GM19239 (cell line): ENCODE measurements at places on chromosomes 12 and 14.

GRCh38 chr12:12724421-12725085, 7.4 kb downstream of the CDKN1B start:
- no peak for DNase-seq

DNA sequence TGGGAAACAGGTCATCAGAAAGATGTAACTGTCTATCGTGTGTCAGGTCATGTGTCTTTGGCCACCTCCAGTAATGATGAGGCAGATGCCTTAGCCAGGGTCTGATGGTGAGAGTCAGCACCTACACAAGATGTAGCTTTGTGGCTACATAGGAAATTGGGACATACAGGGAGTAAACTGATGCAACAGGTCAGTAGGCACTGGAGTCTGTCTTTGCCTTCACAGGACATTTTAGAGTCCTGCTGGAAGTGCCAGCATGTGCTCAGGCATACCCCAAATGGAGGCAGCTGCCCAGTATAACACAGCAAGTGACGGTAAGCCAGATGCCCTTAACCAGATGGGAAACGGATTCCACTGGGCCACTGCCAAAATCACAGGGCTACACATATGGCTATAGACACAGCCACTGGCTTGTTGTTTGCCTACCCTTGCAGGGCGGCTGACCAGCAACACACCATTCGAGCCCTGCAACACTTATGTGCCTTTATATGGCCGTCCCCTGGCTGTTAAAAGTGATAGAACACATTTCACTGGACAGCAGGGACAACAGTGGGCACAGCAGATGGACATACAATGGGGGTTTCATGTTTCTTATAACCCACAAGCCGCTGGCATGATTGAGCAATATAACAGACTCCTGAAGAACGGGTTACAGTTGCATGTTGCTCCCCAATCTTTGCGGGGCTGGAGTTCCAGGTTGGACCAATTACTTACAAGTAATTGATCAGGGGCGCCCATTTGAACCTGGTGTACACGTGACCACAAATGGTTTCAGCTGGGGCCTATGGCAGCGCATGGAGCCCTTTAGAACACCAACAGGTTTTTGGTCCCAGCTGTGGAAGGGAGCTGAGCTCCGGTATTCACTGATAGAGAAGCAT, 12.9 kb upstream of the RNASE12 start:
- no peak for DNase-seq

GRCh38 chr12:98373025-98373554, 142.3 kb upstream of the TMPO start:
- DNase-seq: no peak

GRCh38 chr12:69431591-69432222, 38.5 kb upstream of the FRS2 start:
- DNase-seq: no peak

GRCh38 chr12:66296176-66296683, 6.1 kb upstream of the HELB start:
- no peak for DNase-seq

- no peak for DNase-seq
These were observed 6.2 kb upstream of the KRT84 start for GRCh38 chr12:52391618-52392002.

GRCh38 chr12:67107751-67108269, 161.3 kb upstream of the CAND1 start:
- no peak for DNase-seq

GRCh38 chr12:66035288-66035966, 95.1 kb downstream of the LLPH start:
- DNase-seq: no peak

DNA sequence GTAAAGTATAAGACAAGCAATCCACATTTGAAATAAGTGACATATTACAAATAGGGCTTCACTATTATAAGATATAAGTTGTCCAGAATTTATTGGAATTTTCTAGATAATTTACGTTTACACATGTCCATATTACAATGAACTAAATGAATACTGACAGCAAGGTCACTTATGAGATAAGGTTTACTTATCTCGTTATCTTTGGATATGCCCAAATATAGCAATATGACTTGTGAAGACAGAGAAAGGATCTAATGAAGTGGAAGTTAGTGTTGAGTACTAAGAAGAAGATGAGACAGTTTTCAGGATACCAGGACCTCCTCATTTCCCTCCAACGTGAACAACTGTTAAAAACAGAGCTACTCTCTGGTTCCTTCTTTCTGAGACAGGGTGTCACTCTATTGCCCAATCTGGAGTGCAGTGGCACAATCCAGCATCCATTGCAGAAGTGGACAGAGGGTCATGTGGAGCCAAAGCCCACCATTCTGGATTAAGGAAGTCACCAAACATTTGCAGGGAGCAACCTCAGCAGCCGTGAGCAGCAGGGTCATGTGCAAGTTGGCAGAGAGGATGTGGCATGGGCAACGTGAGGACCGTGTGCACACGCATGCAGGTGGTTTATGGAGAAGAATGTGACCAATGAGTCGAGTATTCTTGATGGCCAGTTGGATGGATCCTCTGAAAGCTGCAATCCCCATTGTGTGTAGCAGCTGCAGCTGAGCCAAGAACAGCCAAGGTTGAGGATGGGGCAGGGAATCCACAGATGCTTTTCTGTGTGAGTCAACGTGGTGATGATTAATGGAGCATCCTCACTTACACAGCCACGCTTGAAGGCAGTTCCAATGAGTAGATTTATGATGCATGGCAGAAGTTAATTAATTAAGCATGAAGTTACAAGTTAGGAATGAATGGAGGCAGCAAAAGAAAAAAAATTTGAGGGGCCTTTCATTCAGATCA, 111.0 kb downstream of the BICD1 start:
- no peak for DNase-seq

- DNase-seq: no peak
These were observed 186.5 kb downstream of the CHST11 start for GRCh38 chr12:104643093-104643818.

DNA sequence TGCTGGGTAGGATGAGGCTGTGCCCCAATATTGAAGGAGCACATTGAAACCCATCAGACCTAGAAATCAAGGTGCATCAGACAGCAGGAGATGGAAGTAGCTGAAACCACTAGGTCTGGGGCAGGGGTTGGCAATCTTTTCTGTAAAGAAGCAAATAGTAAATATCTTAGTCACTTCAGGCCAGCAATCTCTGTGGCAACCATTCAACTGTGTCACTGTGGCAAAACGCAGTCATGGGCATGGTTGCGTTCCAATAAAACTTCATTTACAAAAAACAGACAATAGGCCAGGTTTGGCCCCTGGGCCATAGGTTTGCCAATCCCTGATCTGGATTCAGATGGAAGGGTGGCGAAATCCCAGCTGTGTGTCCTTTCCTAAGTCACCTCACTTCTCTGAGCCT, 397.3 kb downstream of the MED13L start:
- DNase-seq: no peak

DNA sequence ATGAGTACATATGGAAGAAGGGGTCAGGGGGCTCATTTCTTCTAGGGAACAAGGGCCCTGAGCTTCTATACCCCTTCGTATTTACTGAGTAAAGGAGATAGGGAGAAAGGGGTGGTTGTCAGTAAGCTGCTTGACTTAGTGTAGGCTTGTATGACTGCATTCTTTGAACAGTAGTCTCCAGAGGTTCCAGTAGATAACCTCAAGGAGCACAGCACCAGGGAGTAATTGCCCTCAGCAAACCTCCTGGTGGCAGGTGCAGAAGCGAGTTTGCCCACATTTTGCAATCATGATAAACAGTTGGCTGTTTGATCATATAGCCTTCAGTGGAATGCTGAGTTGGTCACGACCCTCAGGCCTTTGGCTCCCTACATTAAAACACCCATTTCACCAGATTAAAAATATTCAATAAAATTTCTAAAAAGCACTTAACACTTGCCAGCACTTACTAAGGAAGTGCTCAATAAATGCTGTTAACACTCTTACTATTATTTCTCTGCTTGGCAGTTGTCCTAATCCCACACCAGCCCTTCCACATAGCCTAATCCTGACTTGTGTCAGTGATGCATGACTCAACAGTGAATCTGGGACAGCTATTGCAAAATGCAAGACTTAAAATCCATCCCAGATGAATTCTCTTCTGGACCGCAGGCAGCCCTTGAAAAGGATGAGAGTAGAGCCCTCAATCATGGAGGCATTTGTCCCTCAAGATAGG, 3.7 kb upstream of the DHRS4L2 start:
- no peak for DNase-seq

GRCh38 chr14:97185186-97185585, 388.0 kb downstream of the VRK1 start:
- no peak for DNase-seq

DNA sequence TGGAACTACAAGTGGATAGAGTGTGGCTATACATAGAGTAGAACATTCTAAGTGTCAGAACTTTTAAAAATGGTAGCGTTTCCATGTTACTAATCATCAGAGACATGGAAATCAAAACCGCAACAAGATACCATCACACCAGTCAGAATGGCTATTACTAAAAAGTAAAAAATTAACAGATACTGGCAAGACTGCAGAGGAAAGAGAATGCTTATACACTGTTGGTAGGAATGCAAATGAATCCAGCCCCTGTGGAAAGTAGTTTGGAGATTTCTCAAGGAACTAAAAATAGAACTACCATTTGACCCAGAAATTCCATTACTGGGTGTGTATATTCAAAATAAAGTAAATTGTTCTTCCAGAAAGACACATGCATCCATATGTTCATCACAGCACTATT, 518.6 kb downstream of the NELL2 start:
- DNase-seq: no peak

DNA sequence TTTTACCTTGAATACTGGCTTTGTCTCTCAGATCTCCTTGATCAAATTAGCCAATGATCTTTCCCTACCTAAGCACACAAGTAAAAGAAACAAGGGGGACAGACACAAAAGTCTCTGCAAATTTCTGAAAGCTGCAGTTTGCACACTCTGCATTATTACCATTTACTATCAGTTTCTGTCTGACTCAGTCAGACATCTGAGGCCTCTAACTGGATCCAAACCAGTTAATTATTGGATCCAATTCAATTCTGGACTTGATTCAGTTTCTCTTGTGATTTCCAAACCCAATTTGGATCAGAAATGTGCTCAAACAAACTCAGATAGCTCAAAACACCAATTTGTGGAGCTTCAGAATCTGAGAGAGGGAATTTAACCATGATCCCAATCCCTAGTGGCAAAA, 16.6 kb downstream of the SSTR1 start:
- no peak for DNase-seq

- no peak for DNase-seq
These were observed 41.2 kb downstream of the CORO1C start for GRCh38 chr12:108690191-108690518.

- DNase-seq: no peak
These were observed 4.6 kb upstream of the LRP1-AS start for GRCh38 chr12:57151741-57152630.

DNA sequence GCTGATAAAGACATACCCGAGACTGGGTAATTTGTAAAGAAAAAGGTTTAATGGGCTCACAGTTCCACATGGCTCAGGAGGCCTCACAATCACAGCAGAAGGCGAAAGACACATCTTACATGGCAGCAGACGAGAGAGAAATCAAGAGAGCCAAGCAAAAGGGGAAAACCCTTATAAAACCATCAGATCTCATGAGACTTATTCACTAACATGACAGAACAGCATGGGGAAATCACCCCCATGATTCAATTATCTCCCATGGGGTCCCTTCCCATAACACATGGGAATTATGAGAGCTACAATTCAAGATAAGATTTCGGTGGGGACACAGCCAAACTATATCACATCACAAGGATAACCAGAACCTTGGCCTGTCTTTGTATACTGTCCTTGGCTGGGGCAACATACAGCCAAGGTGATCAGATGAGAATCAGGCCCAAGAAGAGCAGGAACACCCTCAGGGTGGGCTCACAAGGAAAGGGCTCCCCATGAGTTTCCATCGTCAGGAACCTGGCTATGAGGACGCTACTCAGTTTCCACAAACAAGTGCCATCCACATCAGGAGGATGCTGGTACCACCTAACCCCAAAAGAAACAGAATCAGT, 152.7 kb downstream of the FOXN3 start:
- no peak for DNase-seq

DNA sequence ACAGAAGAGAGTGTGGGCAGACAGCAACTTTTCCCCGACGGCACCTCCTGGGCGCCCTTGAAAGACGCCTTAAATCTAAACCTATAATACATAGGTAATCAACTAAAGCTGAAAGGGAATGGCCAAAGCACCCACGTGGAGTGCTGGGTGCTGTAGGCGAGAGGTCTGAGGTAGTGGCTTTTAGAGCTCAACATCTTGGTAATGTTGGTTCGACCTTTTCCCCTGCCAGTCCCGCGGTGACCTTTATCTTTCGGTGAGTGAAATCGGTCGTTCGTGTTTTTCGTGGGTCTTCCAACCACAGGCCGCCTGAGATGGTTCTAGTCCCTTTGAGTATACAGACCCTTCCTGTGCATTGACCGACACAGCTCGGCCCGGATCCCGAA, 9.1 kb downstream of the OR6S1 start:
- DNase-seq: no peak

DNA sequence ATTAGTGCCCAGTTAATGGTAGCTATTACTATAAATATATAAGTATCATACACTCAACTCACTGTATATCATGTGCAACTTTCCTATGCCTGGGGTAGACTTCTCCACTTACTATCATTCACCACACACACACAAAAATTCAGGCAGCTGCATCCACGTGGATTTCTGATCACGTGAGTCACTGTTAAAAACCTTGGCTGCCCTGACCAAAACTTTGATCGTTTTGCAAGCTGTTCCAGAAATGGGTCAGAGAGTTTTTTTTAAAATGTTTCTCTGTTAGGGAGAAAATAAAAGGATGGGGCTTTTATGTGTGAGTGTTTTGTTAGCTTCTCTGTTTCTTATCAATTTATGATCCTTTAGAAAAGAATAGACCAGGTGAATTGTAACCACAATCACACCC, 198.2 kb upstream of the CNOT2 start:
- no peak for DNase-seq

GRCh38 chr12:103880299-103881142, 39.5 kb upstream of the NT5DC3 start:
- no peak for DNase-seq

DNA sequence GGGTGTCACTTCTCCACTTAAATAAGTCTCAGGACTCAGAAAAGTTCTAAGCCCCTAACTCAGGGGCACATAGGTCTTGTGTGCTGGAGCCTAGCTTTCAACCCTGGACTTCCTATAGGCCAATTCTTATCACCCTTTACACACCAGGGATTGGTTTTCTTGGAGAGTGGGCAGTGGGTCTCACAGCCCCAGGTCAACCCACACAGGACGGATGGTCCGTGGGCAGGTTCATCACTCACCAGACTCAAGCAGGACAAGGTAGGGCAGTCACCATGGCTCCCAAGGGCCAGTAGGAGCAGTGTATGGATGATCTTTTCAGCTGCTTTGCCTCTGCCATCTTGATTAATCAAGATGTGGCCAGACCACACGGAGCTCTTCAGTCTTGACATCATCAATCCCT, 232.5 kb downstream of the SLC41A2 start:
- no peak for DNase-seq
